ENCODE measurements at places on chromosomes 16 and 17. TPM values are rescaled to one million over a fixed set of nuclear protein-coding genes. Genes with fewer than 3 reads are reported as not detected.

RGS9 gene
- 3.2 TPM for total RNA-seq

PIRT gene
- total RNA-seq = not detected

TEPSIN gene
- 23.1 TPM for total RNA-seq

GAS2L2 gene
- total RNA-seq = 1.2 TPM

PABPN1L gene
- not detected for total RNA-seq

DNASE1L2 gene
- 0.39 TPM for total RNA-seq

KIFC3 gene
- 62.3 TPM for total RNA-seq

SEPTIN12 gene
- not detected for total RNA-seq

KRT33B gene
- total RNA-seq = not detected

NUPR1 gene
- total RNA-seq = 116 TPM

CTRL gene
- 1.3 TPM for total RNA-seq

HIGD1B gene
- 1.3 TPM for total RNA-seq

PDP2 gene
- 33.5 TPM for total RNA-seq
